ENCODE measurements at places on chromosomes 7 and 10.

- no peak for DNase-seq
Observed at GRCh38 chr10:44356139-44357022, 28.5 kb downstream of the CXCL12 start.

DNA sequence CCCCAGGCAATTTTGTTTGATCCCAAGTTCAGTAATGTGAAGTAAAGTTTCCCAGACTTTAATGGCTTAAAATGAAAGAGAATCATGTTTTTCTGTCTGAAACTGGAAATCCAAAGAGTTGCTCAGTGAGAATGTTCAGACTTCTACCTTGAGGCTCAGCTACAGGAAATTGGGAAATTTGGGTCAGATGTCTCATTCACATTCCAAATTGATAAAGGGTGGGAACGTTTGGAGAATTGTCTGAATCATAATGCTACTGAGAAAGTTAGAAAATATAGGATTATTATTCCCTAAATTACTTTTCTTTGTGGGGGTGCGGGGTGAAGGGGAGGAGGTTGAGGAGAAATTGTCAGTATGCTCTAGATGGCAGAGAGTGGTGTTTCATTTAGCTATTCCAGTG is 773.9 kb downstream of the LRMDA start:
- no peak for DNase-seq

- no peak for DNase-seq
Observed at GRCh38 chr7:154769527-154769926, 233.4 kb downstream of the PAXIP1 start.

GRCh38 chr10:132788180-132788830 is 2.4 kb upstream of the NKX6-2 start:
- DNase-seq = no peak

DNA sequence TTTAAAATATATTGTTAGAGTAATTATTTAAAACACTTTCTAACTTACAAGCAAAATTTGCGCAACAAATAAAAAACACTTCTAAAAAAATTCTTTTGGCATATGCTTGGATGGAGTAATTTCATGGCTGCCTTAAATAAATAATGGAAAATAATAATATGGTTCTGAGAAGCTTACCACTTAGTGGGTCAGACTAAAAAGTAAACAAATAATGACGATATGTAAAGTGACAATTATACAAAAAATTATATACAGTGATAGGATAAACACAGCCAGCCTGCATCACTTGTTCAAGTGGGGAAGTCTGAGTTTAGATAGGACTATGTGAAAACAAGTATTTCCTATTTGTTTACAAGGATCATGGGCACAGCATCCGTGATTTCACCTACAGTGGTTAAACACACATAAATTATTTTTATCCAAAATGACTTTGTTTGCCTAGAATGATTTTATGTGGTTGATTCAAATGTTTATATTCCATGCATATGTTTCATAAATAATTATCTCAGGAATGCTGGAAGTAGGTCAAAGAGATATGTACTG is 141.7 kb upstream of the SEMA3D start:
- DNase-seq = no peak

DNA sequence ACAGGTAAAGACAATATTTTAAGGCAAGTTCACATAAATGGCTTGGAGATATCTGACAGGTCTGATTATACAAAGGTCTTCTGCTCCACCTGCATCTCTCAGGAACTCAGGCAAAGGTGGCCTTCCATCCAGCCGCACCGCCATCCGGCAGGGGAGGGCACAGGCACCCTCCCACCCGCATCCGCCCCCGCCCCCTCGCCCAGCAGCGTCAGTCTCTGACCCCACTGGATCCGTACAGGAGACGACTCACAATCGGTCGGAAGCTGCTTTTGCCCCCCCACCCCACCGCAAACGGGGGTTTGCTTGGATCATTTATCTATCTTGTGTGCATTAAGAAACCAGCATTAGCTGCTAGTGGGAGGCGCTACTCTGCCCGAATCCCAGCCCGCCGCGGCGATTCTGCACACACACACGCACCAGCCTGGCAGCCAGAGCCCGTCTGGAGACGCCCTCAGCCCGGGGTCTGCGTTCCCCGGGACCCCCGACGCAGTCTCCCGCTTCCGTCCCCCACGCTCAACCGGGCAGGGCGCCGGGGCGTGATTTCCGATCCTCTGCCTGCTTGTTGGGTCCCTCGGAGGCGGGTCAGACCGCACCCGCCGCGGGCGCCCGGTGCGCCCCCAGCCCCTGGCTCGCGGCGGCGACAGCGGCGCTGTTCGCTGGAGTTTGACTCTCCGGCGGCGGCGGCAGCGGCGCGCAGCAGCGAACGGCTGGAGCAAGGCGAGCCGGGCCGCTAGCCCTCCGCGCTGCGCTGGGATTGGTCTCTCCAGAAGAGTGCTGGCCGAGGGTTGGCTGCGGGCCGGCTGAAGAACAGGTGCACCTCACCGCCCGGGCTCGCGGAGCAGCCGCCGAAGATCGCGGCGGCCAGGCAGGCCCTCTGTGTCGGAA is 820 bp upstream of the NRG3 start:
- no peak for DNase-seq

All from activated CD8-positive, alpha-beta memory T cell treated with anti-CD3 and anti-CD28 coated beads for 1 hour (primary cell).